Esophagus mucosa (tissue), 1 donor: ENCODE measurements at places on chromosomes 12 and 14. TPM values are rescaled to one million over a fixed set of nuclear protein-coding genes. Genes with fewer than 3 reads are reported as not detected.

The SLCO1B3 gene
- total RNA-seq: 1.2 TPM

The KRT5 gene
- total RNA-seq: 11,855 TPM

The PCED1B gene
- total RNA-seq: 1.7 TPM

The SERPINA12 gene
- total RNA-seq: not detected

The POTEM gene
- not detected for total RNA-seq

The SMOC1 gene
- 0.12 TPM for total RNA-seq

The BMP4 gene
- total RNA-seq: 2.0 TPM

The PTGER2 gene
- total RNA-seq: 0.40 TPM

The CCDC177 gene
- not detected for total RNA-seq

The PELI2 gene
- 1.8 TPM for total RNA-seq

The CATSPERB gene
- total RNA-seq: 3.3 TPM

The SMCO2 gene
- 0.76 TPM for total RNA-seq

The LTBP2 gene
- 14.4 TPM for total RNA-seq

The RNFT2 gene
- total RNA-seq: 1.1 TPM

The GPR162 gene
- 0.76 TPM for total RNA-seq

The FAIM2 gene
- 0.04 TPM for total RNA-seq

The HSP90AA1 gene
- total RNA-seq: 192 TPM

The SLC17A8 gene
- total RNA-seq: not detected

The GPRC5D gene
- not detected for total RNA-seq

The ERH gene
- total RNA-seq: 153 TPM

The TESPA1 gene
- 0.68 TPM for total RNA-seq

The PUS7L gene
- 12.2 TPM for total RNA-seq

The GRIP1 gene
- 20.1 TPM for total RNA-seq

The SLC5A8 gene
- total RNA-seq: not detected

The ANKRD9 gene
- 16.1 TPM for total RNA-seq

The TCL1A gene
- total RNA-seq: 0.40 TPM

The ADGRD1 gene
- 2.5 TPM for total RNA-seq

The DHRS2 gene
- total RNA-seq: not detected

The CLEC9A gene
- not detected for total RNA-seq

The PTPRR gene
- not detected for total RNA-seq

The ZFYVE26 gene
- 12.6 TPM for total RNA-seq

The SLC25A47 gene
- total RNA-seq: not detected

The GPX2 gene
- 68.1 TPM for total RNA-seq

The KRT3 gene
- total RNA-seq: 1.0 TPM

The TMEM52B gene
- total RNA-seq: not detected

The RCOR1 gene
- total RNA-seq: 52.8 TPM

The TXNDC16 gene
- 3.5 TPM for total RNA-seq

The PMCH gene
- not detected for total RNA-seq
